ENCODE measurements at places on chromosomes 7 and 10.

DNA sequence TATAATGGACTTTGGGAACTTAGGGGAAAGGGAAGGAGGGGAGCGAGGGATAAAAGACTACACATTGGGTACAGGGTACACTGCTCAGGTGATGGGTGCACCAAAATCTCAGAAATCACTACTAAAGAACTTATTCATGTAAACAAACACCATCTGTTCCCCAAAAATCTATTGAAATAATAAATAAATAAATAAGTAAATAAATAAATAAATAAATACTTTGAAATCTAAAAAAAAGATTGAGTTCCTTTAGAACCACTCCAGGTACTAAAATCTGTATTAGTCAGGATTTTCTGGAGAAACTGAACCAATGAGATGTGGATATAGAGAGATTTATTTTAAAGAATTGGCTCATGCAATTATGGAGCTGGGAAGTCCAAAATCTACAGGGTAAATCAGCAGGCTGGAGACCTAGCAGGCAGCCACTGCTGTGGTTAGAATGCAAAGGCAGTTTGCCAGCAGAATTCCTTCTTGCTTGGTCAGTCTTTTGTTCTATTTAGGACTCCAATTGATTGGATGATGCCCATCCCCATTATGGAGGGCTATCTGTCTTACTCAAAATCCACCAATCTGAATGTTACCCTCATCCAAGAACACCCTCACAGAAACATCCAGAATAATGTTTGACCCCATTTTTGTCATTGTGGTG, 8.9 kb downstream of the IGFBP1 start:
- peak; percentile 65 for DNase-seq

DNA sequence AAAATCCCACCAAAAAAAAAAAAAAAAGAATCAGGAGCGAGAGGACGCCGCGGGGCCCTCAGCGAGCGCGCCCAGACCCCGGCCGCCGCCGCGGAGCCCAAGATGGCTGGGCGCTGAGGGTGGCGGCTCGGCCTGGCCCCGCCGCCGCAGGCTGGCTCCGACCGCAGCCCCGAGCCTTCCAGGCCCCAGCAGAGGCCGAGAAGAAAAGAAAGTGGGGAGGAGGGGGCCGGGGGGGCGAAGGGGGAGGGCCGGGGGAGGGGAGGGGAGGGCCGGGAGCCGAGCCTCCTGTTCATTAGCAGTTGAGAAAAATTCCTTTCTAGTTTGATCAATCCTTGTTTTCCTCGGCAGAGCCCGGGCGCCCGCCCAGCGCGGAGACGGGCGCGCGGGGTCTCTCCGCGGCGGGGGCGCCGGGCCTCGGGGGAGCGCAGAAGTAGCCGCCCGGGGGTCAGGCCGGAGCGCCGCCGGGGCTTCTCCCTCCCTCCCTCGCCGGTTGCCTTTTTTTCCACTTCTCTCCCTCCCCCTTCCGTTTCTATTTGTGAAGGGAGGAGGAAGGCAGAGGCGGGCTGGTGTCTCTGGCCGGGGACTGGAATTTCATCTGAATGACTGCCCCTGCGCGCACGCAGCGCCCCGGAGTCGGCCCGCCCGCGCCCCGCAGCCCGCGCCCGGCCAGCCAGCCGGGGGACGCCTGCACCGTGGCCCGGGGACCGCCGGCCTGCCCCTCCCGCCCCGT, 778 bp upstream of the TRIM8 start:
- DNase-seq, result peak; percentile 76

- DNase-seq, result no peak
These were observed 36.9 kb downstream of the CYP26A1 start for GRCh38 chr10:93110472-93111146.

DNA sequence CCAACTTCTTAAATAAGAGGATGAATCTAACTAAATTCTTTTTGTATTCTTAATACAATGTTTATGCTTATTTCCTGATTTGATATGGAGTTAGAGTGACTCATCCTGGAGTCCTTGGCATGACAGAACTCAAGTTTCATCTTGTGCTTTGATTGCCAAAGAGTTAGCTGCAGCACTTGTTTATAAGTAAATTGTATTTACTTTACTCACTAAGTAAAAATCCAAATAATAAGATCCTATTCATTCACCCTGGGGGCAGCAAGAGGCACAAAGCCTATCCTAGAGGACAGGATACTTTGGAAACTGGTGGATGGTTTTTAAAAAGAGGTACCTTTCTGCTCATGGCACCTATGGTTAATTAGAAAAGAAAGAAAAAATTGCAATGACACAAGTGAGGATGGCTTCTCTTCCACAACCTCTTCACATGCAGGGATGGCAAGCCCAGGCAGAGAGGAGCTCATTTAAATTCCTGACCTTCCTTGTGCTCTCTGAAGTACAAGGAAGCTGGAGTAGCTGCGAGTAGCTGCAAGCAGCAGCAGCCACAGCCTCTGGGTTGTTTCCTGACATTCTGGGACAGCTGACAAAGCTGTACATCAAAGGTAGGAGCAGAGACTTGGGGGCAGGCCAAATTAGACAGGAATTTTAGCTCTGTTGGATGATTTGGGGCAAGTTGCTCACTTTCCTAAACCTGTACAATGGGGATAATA, 28.5 kb upstream of the CROT start:
- peak; percentile 54 for DNase-seq

- DNase-seq, result no peak
These were observed 66.8 kb upstream of the KIF5B start for GRCh38 chr10:32123021-32123420.

- DNase-seq, result no peak
These were observed 35.0 kb upstream of the LSM8 start for GRCh38 chr7:118148930-118149329.

- no peak for DNase-seq
These were observed 77.0 kb upstream of the GNA12 start for GRCh38 chr7:2920956-2921652.

GRCh38 chr7:1268866-1269265, 36.2 kb downstream of the UNCX start:
- DNase-seq, result no peak

DNA sequence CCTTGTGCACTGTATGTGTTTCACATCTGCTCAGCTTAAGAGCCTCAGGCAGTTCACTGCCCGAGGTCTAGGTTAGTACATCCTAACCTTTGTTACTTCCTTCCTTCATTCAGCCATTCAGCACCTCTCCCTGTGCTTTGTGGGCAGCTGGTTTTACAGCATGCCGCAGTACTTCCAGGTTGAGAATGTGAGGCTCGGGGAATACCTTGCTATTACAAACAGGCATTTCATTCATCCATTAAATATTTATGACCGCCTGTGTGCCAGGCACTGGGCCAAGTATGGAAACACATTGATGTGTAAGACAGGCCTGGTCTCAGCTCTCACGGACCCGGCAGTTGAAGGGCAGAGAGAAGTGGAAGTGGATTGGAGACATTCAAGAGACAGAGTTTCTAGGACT, 82.4 kb downstream of the SHH start:
- DNase-seq, result no peak

DNA sequence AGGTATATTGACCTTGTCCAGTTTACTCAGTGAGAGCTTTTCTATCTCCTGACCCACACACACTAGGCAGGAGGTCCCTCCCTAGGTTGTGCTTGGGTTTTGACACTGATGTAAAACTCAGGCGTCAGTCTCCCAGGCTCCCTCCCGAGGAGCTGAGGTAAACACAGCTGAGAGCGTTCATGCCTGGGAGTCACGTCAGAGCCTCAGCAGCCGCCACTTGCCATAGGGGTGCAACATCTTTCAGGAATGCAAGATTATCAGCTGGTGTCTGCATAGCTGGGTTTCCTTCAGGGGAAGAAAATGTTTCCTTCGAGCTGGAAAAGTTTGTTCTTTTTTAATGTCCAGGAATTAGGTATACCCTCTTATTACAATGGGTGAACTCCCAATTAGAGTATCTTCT, 70.6 kb downstream of the FGFR2 start:
- DNase-seq, result no peak

DNA sequence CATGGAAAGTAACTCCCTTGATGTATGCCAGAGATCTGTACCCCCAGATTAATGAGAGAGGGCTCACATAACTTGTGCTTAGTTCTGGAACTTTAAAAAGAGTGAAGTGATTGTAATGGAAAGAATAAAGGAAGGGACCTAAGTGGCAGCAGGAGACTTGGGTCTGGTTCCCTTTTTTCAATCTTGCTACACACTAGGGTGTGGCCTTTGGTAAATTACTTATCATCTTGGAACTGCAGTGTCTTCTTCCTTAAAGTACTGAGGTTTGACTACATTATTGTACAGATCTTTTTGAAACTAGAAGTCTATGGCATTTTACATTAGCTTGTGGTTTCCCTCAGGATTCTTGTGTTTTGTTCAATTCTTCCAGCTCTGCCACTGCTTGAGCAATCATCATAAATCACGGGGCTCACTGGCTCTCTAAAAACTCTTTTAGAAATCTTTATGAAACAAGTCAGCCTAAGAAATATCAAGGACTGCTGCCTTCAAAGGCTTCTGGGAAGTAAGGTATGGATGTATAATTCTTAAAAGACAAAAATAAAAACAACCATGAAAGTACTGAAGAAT, 22.5 kb upstream of the CHRM2 start:
- peak; percentile 17 for DNase-seq

GRCh38 chr10:103120977-103121735, 71.9 kb downstream of the NT5C2 start:
- DNase-seq, result no peak

Data from stromal cell of bone marrow (primary cell).